Ammon's horn (tissue), 1 donor: ENCODE measurements at places on chromosomes 1 and 21.
A peak's percentile ranks its signal among the peaks of the same experiment; 100 is the strongest.

DNA sequence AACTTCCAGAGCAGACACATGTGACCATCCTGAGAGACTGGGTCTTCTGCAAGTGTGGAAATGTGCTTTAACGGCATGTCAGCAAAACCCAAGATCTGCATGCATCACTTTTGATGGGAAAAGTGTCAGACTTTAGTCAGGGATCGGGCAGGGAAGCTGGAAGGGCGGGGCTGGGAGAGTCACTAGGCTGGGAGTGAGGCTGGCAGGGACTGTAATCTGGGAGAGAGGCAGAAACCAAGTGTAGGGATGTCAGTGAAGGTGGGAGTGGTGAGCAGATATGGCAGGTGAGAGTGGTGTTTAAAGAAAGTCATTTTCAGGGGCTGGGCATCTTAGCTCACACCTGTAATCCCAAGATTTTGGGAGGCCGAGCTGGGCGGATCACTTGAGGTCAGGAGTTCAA, 11.3 kb downstream of the CDA start:
- DNase-seq = no peak

- DNase-seq = no peak
These were observed 26.8 kb upstream of the CACNA1E start for GRCh38 chr1:181456551-181456950.

GRCh38 chr1:29825274-29825940, 589.1 kb downstream of the PTPRU start:
- no peak for DNase-seq

DNA sequence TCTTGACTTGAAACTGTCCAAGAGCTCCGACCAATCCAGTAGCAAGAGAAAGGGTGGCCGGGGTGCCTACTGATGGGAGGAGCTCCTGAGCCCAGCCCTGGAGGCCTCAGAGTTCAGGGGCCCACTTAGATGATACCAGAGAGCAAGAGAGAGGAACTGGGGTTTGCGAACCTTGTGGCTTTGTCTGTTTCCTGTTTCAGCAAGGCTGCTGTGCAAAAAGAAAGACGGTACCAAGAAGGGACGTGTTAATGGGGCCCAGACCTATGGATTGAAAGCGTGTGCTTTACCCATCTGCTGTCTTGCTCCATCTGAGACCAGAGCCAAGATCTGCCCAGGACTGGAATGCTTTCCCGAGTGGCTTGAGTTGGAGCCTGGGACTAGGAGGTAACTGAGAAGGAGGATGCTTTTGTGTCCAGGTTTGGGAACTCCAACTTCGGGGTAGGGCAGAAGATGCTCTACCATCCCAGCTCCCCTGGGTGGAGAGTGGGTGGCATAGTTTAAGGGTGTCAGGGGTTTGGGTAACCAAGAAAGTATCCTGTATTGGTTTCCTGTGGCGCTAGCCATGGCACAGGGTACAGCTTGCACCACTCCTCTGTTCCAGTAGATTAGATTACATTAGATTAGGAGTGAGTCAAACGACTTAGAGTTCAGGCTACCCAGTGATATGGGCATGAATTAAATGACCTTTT, at the start of gene TRAF3IP3:
TSS of gene TRAF3IP3 (plus strand) at position 128 of the 689 bp plus-strand sequence. CDS start 3,987 bp downstream, outside the sequence.
- DNase-seq = peak; percentile 75

DNA sequence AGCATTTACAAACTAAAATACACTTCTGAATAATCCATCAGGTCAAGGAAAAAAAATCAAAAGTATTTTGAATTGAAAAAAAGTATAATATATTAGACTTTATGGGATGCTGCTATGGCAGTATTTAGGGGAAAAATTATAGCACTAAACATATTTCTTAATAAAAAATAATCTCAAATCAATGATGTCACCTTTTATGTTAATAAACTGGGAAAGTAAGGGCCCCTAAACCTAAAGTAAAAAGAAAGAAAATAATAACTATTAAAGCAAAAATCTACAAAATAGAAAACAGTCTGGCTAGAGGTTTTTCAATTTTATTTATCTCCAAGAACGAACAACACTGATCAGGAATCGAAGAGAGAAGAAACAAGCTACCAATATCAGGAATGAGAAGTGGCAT, 160.8 kb upstream of the PLXNA2 start:
- no peak for DNase-seq

DNA sequence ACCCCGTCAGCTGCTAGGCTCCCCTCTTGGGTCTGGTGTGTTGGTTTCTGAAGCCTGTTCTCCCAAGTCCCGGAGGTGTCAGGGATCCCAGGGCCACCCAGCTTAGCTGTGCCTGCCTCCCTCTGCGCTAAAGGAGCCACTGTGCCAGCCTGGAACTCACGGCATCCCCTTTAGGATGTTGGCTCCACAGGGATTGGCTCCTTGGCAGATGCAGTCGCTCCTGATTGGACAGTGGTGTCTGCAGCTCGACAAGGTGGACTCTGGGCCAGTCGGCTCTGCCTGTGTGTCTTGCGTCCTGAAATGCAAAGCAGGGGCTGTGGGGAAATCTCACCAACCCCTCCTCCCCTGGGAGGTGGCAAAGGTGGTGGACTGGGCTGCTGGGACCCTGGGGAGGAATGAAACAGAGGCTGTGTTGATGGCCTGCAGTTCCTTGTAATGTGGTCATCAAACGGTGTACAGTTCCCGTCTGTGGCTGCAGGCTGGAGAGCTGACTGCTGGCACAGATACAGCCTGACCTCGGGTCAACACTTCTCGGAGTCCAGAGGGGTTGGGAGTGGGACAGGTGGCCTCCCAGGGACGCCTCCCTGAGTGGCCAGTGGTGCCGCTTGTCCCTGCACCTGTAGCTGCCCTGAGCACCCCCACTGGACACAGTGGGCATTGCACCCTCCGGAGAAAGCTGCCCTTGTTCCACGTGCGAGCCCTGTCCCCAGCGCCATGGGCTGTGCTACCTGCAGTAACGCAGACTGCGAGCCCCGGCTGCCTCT, 11.5 kb upstream of the KCNAB2 start:
- DNase-seq = peak; percentile 53

DNA sequence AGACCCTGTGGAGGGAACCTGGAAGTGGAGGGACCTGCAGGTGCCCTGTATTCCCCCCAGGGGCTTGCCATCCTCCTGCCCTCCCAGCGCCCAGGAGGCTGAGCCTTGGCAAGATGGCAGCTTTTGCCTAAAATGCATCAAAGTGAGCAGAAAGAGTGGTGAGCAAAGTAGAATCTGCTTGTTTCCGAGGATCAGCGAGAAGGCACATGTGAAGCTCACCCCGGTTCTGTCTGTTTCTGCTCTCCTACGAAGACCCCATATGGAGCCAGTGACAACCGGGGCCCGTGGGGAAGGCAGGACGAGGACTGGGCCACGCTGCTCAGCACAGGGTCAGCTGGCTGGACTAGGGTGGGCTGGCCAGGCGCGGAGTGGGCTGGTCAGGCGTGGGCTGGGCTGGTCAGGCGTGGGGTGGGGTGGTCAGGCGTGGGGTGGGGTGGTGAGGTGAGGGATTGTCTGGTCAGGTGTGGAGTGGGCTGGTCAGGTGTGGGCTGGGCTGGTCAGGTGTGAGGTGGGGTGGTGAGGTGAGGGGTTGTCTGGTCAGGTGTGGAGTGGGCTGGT, 5.2 kb upstream of the FNDC10 start:
- DNase-seq = no peak

DNA sequence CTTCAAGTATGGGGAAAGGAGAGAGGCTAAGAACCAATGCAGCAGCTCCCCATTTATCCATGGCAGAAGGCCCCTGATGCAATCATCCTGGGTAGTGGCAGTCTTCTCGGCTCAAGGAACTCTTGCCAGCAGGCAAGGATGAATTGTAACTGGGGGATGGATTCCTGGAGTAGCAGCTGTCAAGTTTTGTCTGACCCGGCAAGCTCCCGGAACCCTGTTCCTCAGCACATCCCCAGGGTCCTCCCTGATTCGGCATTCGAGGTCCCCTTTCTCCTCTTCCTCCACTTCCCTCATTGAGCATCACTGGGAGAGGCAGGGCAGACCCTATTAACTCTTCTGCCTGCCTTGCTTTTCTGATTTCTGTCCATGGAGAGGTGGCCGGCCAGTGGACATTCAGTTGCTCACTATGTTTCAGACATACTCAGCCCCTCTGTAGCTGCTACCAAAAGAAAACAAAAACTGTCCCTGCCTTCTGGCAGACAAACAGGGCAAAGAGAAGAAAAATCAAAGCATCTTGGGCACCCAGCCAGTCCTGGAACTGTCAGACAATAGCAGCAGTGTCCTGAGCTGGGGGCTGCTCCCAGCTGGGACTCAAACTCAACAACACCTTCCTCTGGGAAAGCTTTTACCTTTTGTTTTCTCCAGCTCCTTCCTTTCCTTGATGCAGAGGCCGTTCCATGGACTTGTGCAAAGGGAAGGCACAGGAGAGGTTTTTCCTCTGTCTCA, 5.6 kb upstream of the PTCH2 start:
- peak; percentile 62 for DNase-seq

GRCh38 chr1:43241413-43241836, 28.4 kb upstream of the TMEM125 start:
- DNase-seq = no peak

- DNase-seq = no peak
These were observed 30.4 kb downstream of the ATP2B4 start for GRCh38 chr1:203656796-203657747.

GRCh38 chr1:157776971-157777391, at the start of gene FCRL2:
TSS of gene FCRL2 (minus strand) at chr1:157777132. CDS start at chr1:157777073, 59 bp downstream.
- DNase-seq = no peak

- DNase-seq = no peak
These were observed 23.3 kb downstream of the MR1 start for GRCh38 chr1:181057079-181057478.

- DNase-seq = no peak
These were observed 109.5 kb downstream of the KCNK1 start for GRCh38 chr1:233723387-233723786.

GRCh38 chr1:225822655-225823403, 12.9 kb downstream of the EPHX1 start:
- no peak for DNase-seq

- peak; percentile 31 for DNase-seq
These were observed 8.2 kb downstream of the SYTL1 start for GRCh38 chr1:27349784-27350662.

- DNase-seq = no peak
These were observed 169.8 kb downstream of the C1orf21 start for GRCh38 chr1:184556665-184557064.

DNA sequence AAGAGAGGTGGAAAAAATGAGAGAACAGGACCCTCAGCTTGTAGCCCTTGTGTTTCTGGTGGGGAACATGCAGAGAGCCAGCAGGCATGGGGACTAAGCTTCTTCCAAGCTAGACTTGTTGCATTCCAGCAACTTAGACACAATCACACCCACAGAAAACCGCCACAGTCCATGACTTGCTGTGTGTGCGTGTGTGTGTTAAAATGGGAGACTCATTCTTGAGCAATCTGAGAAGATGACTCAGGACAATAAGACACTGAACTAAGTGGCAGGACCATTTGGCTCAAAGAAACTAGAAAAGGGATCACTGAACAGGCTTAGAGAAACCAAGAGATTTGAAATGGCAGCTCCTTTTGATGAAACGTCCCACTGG, 78.0 kb downstream of the HLX start:
- peak; percentile 15 for DNase-seq

- no peak for DNase-seq
These were observed 16.0 kb upstream of the FRRS1 start for GRCh38 chr1:99782397-99782796.

DNA sequence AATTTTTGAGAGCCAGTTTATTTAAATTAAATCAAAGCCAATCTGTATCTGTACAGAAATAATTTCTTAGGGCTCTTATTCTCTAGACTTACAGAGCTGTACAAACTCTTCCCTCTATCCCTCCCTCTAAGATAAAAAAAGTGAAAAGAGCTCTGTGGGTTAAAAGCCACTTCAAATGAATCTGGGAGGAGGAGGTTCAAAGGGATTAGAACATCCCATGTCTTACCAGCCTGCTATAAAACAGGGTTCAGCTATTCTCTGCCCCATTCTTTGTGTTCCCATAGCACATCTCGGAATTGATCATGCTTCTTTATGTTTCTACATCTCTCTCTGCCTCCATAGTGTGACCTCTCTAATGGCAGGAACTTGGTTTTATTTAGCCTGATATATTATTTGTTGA, 19.4 kb downstream of the KIAA0319L start:
- no peak for DNase-seq

DNA sequence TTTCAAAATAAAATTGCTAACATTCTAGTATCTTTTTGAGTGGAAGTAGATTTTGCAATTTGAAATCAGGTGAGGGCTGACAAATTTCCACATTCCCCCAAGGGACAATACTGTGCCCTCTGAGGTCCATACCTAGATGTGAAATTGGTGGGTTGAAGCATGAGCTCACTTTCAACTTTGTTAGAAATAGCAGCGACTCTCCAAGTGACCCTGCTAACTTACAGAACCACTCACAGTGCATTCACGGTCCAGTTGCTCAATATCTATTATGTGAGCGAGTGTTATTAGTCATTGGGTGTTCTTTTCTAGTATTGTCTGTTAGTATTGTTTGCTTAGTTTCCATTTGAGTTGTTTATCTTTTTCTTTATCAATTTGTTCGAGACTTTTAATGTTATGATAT, 53.6 kb upstream of the ASB17 start:
- DNase-seq = no peak

DNA sequence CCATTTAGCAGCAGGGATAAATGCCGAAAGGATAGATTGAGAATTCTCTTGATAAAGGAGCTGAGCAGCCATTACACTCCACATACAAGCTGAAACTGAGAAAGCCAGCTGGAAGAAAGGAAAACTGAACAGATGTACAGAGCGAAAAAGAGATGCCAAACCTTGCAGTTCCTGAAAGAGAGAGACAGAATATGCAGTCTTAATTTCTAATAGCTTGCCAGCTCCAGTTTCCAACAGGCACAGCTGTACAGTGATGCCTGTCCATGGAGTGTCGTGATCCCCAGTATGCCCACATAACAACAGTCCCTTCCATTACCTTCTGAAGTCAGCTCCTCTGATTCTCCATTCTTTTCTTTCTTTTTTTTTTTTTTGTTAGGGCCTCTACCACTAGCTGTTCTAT, 22.7 kb downstream of the ABL2 start:
- DNase-seq = peak; percentile 43

- no peak for DNase-seq
These were observed 5.0 kb downstream of the DNAJC16 start for GRCh38 chr1:15531682-15532081.

GRCh38 chr1:192604979-192605620, 29.5 kb downstream of the RGS1 start:
- no peak for DNase-seq

DNA sequence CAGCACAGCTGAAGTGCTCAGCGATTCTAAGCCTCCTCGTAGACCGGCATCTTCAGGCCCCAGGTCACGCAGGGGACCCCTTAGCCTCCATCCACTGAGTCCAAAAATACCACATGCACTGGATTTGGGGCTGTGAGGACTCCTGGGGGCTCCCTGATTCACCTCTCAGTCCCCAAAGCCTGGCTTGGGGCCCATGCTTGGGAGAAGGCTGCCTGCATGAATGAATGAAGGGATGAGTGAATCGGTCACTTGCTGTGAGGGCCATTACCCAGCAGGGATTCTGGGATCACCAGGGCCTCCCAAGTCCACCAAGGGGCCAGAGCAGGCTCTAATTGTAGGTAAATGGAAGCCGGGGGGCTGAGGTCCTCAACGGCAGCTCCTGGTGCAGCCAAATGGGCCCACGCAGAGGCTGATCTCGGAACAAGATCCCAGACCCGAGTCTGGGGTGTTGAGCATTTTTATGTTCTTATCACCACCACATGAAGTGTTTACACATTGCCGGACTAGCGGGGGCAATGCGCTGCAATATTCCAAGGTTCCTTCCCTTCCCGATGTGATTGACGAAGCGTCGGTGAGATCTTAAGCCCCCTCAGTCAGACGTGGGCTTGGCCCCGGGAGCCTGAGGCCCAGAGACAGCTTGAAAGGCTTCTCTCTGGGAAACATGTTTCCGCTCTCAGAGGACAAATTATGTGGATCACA, 13.6 kb upstream of the ARHGEF16 start:
- no peak for DNase-seq
